Activated CD4-positive, alpha-beta T cell treated with anti-CD3 and anti-CD28 coated beads, Interleukin-2, amount 10 ng/mL, durations not matched to agents 7 days and 5 days (primary cell): ENCODE measurements at places on chromosomes 7 and 10.

DNA sequence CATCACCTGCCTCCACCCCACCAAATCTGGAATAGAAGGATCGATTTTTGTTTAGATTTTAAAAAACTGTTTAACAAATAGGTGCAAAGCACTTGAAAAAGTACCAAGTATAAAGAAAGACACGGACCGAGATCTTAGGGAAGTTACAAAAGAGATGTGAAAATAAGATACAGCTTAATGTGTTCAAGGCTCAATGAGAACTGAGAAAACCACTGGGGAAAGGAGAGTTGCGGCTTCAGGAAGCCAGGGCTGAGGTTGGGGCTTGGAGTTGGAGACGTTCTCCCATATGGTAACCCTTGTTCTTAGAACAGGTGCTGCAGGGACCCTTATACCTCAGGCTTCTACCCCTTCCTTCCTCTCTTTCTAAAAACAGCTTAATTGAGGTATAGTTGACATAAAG lies 140.2 kb downstream of the FANK1 start:
- DNase-seq, result no peak

DNA sequence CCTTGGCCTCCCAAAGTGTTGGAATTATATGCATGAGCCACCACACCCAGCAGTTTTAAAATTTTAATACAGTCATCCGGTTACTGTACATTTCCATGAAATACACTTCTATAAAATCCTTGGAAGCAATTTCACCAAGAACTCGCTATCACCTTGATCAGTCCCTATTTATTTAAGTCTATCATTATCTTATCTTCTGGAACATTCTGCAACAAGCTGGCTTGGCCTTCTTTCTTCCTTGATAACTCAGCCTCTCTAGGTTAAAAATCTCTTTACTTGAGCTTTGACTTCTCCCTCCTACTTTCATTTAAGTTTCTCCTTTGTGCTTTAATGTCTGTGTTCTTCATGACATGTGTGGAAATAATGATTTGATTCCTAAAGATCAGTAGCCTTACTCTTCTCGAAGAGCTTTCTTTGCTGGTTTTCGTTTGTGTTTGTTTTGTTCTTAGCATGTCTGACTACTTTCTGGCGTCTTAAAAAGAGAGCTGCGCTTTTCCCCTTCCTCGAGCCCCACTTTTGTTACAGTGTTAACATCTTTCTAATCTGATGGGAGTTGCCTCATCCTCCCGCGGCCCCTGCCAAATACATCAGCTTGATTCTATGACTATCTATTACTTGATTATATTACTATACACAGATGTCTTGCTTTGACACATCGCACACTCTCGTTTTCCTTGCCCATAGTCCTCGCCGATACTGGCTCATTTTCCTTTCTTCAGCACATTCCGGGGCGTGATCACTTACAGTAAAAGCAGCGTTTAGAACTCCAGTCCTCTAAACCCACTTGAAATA lies 11.1 kb upstream of the CALML5 start:
- no peak for DNase-seq

DNA sequence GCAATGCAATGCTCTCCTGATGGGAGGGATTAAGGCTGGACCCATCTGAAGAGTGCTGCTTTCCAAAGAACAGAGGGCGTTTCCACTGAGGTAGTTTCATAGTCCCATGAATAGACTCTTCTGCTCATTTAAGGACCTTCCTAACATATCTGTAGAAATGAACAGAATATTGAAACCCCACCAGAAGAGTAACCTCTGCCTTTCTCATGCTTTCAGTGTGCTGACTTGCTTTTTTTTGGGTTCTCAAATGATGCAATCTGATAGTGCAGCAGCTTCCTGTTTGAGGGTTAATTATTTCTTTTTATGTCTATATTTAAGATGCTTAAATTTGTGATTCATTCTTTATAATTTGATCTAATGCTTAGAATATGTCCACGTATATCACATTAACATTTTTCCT lies 82.2 kb downstream of the GATA3 start:
- DNase-seq, result no peak

DNA sequence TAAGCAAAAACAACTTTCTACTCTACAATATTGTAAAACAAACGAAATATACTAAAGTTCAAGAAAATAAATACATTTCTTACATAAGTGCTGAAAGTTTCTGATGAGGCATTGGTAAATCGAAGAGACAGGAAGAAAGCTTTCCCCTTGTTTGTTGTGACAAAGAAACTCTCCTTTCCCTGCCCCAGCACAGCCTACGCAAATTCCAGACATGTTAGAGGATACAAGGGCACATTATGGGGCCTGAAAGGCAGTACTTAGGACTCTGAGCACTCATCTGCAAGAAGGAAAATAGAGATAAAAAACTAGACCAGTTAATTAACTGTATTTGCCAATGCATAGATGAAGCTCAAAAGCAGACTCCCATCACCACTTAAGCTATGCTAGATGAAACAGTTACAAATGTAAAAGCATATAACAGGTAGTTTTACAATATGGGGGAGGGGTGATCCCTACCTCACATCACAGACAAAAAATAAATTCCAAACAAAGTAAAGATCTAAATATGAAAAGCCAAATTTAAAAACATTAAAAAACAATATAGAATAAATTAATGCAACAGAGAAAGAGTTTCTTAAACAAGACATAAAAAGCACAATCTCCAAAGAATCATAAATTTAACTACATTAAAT lies 21.8 kb downstream of the ARHGAP19 start:
- no peak for DNase-seq

- no peak for DNase-seq
Measured at GRCh38 chr7:105000927-105001336, 13.1 kb upstream of the KMT2E start.

DNA sequence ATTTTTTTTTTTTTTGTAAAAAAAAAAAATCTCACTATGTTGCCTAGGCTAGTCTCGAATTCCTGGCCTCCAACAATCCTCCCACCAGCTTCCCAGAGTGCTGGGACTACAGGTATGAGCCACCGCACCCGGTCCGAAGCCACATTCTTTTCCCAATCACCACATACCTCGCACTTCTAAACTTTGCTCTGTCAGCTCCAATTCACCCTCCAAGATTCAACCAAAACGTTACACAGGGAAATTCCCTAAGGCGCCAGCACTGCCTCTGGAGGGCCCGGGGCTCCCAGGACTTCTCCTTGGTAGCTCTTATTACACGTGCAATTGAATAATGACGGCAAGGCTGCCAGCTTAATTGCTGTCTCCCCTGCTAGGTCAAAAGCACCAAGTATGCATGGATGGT lies 10.3 kb upstream of the DNAAF5 start:
- no peak for DNase-seq

DNA sequence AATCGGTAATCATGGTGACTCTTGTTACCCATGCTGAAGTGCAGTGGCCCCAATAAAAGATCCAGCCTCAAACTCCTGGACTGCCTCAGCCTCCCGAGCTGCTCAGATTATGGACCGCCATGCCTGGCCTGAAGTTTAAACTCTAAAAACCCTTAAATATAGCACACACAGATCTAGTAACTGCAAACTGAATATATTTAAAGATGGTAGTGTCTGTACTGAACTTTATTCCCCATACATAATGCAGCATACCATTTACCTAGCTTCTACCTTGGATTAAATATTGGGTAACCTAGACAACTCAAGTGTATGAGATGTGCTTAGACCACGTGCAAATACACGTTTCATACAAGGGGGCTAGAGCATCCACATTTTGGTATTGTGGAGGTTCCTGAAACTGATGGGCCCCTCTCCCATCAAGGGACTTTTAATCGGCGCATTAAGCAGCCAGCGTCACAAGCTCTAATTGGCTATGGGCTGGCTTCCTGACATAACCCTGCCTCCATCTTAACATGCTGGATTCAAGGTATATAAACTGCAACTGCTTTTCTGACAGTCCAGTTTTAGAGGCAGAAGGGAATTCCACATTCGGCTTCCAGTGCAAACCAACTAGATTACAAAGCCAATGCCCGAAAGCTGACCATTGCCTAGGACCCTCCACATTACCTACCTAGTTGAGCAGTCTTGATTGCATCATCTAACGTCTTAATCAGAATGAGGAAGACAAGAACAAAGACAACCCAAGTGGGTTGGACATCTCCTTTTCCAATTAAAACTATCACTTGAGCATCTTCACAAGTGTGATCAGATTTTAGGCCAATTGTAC lies 13.0 kb downstream of the HNRNPA2B1 start:
- no peak for DNase-seq

- no peak for DNase-seq
Measured at GRCh38 chr7:12221414-12221813, 10.3 kb downstream of the TMEM106B start.

DNA sequence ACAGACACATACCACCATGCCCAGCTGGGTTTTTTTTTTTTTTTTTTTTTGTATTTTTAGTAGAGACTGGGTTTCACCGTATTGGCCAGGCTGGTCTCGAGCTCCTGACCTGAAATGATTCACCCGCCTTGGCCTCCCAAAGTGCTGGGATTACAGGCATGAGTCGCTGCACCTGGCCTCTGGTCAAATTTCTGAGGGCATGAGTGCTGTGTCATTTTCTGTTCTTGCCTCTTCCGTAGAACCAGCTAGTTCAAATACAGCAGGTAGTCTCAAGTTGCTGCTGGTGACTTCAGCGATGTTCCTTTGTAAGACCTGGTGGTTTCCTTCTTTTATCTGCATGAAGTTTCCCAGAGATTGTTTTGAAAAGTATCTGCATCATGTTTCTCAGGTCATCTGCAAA lies 134.8 kb upstream of the SHH start:
- DNase-seq, result no peak

DNA sequence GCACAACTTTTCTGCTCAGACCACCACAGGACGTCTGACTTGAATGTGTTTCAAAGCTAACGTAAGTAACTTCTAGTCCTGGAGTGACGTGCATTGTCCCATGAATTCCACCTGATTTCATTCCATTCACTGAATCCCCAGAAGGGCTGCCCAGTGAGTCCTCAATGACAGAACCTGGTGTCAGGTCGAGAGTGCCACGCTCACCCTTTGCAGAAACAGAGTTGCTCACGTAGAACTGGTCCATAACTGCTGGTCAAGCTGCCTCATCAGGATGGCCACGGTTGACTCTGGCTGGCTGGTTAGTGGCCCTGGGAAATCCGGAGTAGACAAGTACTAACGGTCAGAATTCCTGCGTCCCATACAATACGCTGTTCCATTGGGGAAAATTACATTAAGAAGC lies 50.6 kb upstream of the UBE3C start:
- DNase-seq, result no peak

- DNase-seq, result no peak
Measured at GRCh38 chr10:127133672-127134500, 62.5 kb downstream of the INSYN2A start.

DNA sequence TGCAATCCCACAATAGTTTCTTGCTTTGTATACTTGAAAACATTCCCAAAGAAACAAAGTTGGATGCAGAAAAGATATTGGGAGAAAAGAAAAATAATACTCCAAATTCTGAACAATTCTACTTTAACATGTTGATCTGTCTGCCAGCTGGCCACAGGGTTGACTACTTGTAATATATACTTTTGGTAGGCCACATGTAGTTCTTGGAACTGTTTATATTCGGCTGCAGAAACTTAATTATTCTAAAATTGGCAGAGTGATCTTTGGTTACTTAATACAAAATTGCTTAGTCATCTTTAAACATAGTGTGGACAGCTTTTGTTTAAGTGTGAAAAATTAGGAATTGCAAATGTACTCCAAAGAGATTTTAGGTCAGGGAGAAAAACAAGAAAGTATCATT lies 76.0 kb downstream of the CALD1 start:
- DNase-seq, result no peak

DNA sequence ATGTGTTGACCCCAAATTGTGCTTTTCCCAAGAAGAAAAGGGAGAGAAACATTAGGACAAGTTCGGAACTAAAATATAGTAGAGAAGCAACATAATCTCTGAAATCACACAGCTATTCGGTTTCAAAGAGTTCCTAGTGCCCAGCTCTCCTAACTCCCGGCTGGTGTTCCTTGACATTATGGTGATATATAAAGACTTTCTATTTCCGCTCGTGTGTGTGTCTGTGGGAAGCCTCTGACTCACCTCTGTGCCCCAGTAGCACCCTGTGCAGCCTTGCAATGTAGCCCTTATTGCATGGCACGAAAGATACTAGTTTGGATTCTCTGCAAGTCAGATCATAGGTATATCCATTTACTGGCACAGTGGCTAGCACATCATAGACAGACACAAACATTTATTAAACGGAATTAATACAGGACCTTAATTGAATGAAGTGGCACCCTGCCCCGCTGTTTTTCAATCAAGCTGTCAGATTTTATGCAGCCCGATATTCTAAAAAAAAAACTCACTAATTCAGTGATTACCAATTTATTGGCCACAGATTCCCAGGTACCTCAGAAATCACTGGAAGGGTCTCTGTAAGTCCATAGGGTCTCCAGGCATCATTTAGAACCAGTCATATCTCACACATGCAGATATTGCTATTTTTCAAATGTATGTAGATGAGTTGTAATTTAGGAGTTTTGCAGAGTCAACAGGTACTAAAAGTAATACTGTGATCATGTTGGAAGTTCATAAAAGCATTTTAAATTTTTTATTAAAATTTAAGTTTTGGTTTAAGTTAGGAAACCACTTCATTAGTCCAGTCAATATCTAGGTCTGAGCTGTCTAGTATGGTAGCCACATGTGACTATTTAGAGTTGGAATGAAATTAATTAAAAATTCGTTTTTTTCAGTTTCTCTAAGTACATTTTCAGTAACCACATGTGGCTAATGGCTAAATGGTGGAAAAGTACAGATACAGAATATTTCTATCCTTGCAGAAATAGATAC lies 43.3 kb downstream of the SFTPD start:
- no peak for DNase-seq

DNA sequence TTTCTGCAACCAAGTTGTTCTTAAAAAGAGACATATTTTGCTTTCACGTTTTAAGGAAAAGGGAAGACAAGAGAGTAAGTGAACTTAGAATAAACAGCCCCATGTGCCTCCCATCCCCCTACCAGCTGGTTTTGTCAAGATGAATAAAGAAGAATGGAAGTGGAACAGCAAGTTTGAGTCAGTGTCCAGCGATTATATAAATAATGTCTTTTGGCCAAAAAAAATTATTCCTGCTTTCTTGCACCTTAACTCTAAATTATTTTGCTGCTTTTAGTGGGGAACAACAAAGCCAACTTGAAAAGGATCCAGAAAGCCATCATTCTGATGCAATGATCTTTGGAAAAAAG lies 82.4 kb upstream of the TRIL start:
- no peak for DNase-seq

DNA sequence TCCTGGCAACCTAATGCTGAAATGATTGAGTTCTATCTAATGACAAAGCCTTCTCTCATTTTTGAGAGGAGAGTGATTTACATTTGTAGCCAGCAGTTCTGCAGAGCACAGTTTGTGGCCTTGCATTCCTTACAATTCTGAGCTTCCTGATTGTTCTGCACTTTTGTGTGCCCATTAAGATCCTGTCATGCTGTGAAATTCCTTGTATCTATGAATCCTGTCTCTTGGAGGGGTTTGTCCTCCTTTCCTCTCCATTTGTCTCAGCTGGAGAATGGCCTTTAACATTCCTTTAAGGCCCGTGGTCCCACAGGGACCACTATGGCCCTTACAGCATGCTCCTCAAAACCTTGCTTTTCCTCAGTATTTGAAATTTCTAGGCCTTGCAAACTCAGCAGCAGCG lies 10.4 kb downstream of the KLHL7 start:
- DNase-seq, result no peak
